ENCODE measurements at places on chromosomes 6 and 20.

DNA sequence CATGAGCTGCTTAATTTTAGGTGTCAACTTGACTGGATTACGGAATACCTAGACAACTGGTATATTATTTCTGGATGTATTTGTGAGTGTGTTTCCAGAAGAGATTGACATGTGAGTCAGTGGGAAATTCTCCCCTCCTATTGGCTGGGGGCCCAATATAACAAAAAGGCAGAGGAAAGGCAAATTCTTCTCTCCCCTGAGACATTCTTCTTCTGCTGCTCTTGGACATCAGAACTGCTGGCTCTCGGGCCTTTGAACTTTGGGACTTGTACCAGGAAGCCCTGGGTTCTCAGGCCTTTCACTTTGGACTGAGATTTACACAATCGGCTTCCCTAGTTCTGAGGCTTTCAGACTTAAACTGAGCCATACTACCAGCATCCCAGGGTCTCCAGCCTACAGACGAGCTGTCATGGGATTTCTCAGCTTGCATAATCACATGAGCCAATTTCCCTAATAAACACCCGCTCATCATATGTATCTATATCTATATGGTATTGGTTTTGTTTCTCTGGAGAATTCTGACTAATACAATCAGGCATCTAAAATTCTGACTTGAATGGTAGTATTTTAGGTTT, 7.6 kb upstream of the BTN3A3 start:
- no peaks in the 10 kb centered on the region for H3K27me3 ChIP-seq
- no peak overlapping the region for H3K4me3 ChIP-seq
- H3K4me1 ChIP-seq = no peaks in the 10 kb centered on the region
- H3K36me3 ChIP-seq = peaks cover 16% of the 10 kb centered on the region
- DNase-seq = no peak
- no peak overlapping the region for H3K27ac ChIP-seq

GRCh38 chr6:54491431-54491830, 183.2 kb downstream of the TINAG start:
- no peak for DNase-seq
- H3K27me3 ChIP-seq = no peaks in the 10 kb centered on the region
- H3K27ac ChIP-seq = no peak overlapping the region
- no peak overlapping the region for H3K4me3 ChIP-seq
- no peaks in the 10 kb centered on the region for H3K4me1 ChIP-seq
- H3K36me3 ChIP-seq = no peaks in the 10 kb centered on the region

DNA sequence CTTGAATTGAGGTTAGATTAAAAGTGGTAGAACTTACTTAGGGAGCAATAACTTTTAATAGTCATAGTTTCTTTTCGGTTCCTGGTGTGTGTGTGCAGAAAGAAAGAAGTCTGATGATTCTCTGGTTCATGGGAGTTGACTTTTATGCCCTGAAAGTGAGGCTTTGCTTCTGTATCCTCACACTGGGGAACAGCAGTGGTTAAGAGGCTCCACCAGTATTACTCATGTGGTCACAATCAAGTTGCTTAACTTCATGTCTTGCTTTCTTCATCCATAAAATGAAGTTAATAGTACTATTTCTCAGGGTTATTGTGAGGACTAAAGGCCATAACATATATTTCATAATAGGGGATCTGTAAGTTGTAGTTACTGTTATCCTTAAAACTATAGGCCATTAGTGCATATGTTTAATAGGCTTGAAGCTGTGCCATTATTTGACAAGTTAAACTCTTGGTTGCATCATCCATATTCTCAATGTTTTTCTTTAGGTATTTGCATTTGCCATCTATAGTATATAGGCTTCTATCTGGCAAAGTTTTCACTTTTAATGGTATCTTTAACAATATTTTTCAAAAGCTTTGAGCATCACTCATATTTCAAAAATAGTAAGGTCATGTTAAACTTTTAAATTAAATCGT, 262.4 kb downstream of the PLCB1 start:
- no peaks in the 10 kb centered on the region for H3K36me3 ChIP-seq
- no peak overlapping the region for H3K4me3 ChIP-seq
- peaks cover 7% of the 10 kb centered on the region for H3K4me1 ChIP-seq
- H3K27ac ChIP-seq = peak overlapping the region; percentile 16
- no peaks in the 10 kb centered on the region for H3K27me3 ChIP-seq

DNA sequence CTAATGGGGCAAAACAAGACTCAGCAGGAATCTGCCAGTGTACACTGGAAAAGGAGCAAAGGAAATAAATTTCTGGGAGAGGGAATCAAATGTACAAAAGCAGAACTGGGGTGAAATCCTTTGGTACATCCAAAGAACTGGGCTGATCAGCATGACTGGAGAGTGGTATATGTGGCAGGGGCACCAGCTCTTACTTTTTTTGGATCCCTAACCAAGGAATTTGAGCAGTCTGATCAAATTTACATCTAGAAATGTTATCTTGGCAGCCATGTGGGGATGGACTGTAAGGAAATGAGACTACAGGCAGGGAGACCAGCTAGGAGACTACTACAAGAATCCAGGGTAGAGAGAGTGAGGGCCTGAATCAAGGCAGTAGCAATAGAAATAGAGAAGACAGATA, 1.2 kb upstream of the ZSCAN31 start:
- DNase-seq = no peak
- peaks cover 2% of the 10 kb centered on the region for H3K4me1 ChIP-seq
- H3K27me3 ChIP-seq = no peaks in the 10 kb centered on the region

DNA sequence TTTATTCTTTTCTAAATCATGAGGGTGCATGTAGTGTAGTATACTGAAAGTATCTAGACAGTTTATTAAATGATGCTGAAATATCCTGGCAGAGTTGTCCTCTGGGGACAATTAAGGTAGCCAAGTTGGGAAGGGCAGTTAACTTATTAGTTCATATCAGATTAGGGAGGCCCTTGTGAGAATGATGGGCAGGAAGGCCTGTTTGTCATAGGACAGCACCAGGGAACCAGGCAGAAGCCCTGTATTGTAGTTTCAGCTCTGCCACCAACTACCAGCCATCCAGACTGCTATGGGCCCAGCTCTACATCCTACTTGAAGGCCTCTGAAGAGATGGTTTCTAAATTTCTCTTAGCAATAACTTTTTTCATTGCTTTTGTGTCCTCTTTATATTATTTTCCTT, 4.0 kb downstream of the MYLIP start:
- H3K4me1 ChIP-seq = peaks cover 60% of the 10 kb centered on the region
- H3K27me3 ChIP-seq = peaks cover 3% of the 10 kb centered on the region
- H3K27ac ChIP-seq = peak overlapping the region; percentile 68
- H3K4me3 ChIP-seq = peak overlapping the region; percentile 45
- peaks cover 17% of the 10 kb centered on the region for H3K36me3 ChIP-seq

- DNase-seq = no peak
- no peak overlapping the region for H3K4me3 ChIP-seq
- peaks cover 90% of the 10 kb centered on the region for H3K27me3 ChIP-seq
- no peak overlapping the region for H3K27ac ChIP-seq
Observed at GRCh38 chr20:56927127-56927526, 298.0 kb downstream of the TFAP2C start.

GRCh38 chr20:50309280-50309763, 118.7 kb downstream of the CEBPB start:
- no peaks in the 10 kb centered on the region for H3K4me1 ChIP-seq
- no peak for DNase-seq
- H3K4me3 ChIP-seq = no peak overlapping the region
- H3K27me3 ChIP-seq = peaks cover 5% of the 10 kb centered on the region
- H3K36me3 ChIP-seq = no peaks in the 10 kb centered on the region

- no peak overlapping the region for H3K27ac ChIP-seq
- peaks cover 20% of the 10 kb centered on the region for H3K36me3 ChIP-seq
- no peak for DNase-seq
- H3K27me3 ChIP-seq = no peaks in the 10 kb centered on the region
- no peak overlapping the region for H3K4me3 ChIP-seq
Observed at GRCh38 chr6:37477656-37478435, 21.8 kb downstream of the CCDC167 start.

- H3K27ac ChIP-seq = no peak overlapping the region
- no peak for DNase-seq
- H3K27me3 ChIP-seq = no peaks in the 10 kb centered on the region
- no peak overlapping the region for H3K4me3 ChIP-seq
- no peaks in the 10 kb centered on the region for H3K36me3 ChIP-seq
- H3K4me1 ChIP-seq = no peaks in the 10 kb centered on the region
Observed at GRCh38 chr20:25125636-25126035, 43.7 kb upstream of the VSX1 start.

GRCh38 chr6:84052204-84052882, 18.8 kb downstream of the MRAP2 start:
- no peaks in the 10 kb centered on the region for H3K27me3 ChIP-seq
- H3K4me1 ChIP-seq = no peaks in the 10 kb centered on the region
- DNase-seq = no peak
- no peaks in the 10 kb centered on the region for H3K36me3 ChIP-seq

- H3K27ac ChIP-seq = no peak overlapping the region
- no peak for DNase-seq
- H3K36me3 ChIP-seq = no peaks in the 10 kb centered on the region
- no peak overlapping the region for H3K4me3 ChIP-seq
Observed at GRCh38 chr6:74366634-74367033, 670.6 kb downstream of the CD109 start.

DNA sequence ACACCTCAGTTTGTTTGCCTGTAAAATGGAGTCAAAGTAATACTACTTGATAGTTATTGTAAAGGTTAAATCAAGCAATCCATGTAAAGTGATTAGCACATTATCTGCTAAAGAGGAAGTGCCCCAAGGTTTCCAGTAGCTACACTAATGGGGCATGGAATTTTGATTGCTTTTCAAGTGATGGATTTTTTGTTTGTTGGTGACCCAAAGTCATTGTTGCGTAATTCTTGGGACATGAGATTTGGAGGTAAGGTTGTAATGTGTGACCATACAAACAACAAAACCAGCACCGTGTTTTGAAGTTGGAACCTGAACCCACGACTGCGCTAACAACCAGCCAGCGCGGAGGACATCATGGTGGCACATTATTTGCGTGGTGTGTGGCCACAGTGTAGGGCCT, 17.2 kb downstream of the SYCP2L start:
- H3K27ac ChIP-seq = no peak overlapping the region
- no peaks in the 10 kb centered on the region for H3K36me3 ChIP-seq
- peaks cover 6% of the 10 kb centered on the region for H3K4me1 ChIP-seq

GRCh38 chr6:84280030-84280429, 52.6 kb upstream of the CEP162 start:
- H3K27ac ChIP-seq = no peak overlapping the region
- H3K4me1 ChIP-seq = no peaks in the 10 kb centered on the region
- no peak overlapping the region for H3K4me3 ChIP-seq
- H3K36me3 ChIP-seq = no peaks in the 10 kb centered on the region
- H3K27me3 ChIP-seq = peaks cover 27% of the 10 kb centered on the region

- no peak for DNase-seq
- no peaks in the 10 kb centered on the region for H3K27me3 ChIP-seq
- H3K4me1 ChIP-seq = peaks cover 3% of the 10 kb centered on the region
Observed at GRCh38 chr6:43093436-43094289, 17.5 kb downstream of the PTK7 start.

GRCh38 chr20:25368976-25369375, 21.7 kb downstream of the ABHD12 start:
- peaks cover 14% of the 10 kb centered on the region for H3K36me3 ChIP-seq
- H3K4me3 ChIP-seq = no peak overlapping the region
- no peaks in the 10 kb centered on the region for H3K27me3 ChIP-seq
- no peak for DNase-seq
- peaks cover 6% of the 10 kb centered on the region for H3K4me1 ChIP-seq

DNA sequence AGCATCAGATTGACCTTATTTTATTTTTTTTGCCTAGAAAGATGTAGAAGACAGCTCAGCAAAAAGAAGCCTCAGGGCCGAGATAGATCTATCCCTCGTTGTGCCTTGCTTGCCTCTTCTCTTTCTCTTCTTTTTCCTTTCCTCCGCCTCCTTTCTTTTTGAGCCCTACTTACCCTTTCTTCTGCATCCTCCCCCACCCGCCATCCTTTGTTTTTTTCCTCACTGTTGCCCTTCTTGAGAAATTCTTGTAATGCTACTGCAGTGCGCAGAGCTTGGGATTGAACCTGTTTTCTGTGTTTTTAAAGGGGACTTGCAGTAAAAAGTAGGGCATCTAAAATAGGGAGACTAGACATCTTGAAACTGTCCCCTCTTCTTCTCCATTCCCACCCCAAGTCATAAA, 18.6 kb downstream of the RALY start:
- no peak overlapping the region for H3K4me3 ChIP-seq
- no peak overlapping the region for H3K27ac ChIP-seq

- no peak overlapping the region for H3K4me3 ChIP-seq
- no peak overlapping the region for H3K27ac ChIP-seq
- no peak for DNase-seq
- H3K27me3 ChIP-seq = no peaks in the 10 kb centered on the region
- no peaks in the 10 kb centered on the region for H3K36me3 ChIP-seq
Observed at GRCh38 chr6:33088258-33088930, 12.6 kb downstream of the HLA-DPB1 start.

DNA sequence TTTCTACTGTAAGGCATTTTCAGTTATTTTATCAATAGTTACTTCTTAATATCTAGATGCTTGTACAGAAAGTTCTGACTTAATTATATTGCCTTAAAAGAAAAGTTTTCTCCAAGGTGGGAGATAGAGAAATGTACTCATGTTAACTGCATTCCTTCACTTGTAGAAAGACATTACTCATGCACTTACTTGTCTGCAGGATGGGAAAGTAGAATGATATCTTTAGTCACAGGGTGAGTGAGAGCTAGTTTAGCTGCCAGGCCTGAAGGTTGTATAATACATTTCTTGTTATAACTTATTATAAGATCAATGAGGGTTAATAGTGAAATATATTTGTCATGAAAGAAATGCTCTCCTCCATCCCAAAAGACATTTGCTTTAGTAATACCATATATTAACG, 92.1 kb downstream of the CRYBG1 start:
- H3K27me3 ChIP-seq = no peaks in the 10 kb centered on the region
- no peaks in the 10 kb centered on the region for H3K36me3 ChIP-seq
- H3K4me3 ChIP-seq = no peak overlapping the region
- no peak for DNase-seq
- H3K27ac ChIP-seq = no peak overlapping the region
- H3K4me1 ChIP-seq = peaks cover 11% of the 10 kb centered on the region

GRCh38 chr6:70150521-70150920, 152.4 kb downstream of the COL9A1 start:
- peaks cover 4% of the 10 kb centered on the region for H3K27me3 ChIP-seq
- no peak overlapping the region for H3K4me3 ChIP-seq
- H3K27ac ChIP-seq = no peak overlapping the region
- no peaks in the 10 kb centered on the region for H3K36me3 ChIP-seq

GRCh38 chr6:9316831-9317230, 881.5 kb upstream of the SLC35B3 start:
- H3K27me3 ChIP-seq = no peaks in the 10 kb centered on the region
- H3K4me3 ChIP-seq = no peak overlapping the region
- no peak overlapping the region for H3K27ac ChIP-seq
- DNase-seq = no peak

- peaks cover 22% of the 10 kb centered on the region for H3K36me3 ChIP-seq
- no peaks in the 10 kb centered on the region for H3K27me3 ChIP-seq
- DNase-seq = peak; percentile 58
Observed at GRCh38 chr20:37990571-37991151, 42.6 kb downstream of the TTI1 start.

DNA sequence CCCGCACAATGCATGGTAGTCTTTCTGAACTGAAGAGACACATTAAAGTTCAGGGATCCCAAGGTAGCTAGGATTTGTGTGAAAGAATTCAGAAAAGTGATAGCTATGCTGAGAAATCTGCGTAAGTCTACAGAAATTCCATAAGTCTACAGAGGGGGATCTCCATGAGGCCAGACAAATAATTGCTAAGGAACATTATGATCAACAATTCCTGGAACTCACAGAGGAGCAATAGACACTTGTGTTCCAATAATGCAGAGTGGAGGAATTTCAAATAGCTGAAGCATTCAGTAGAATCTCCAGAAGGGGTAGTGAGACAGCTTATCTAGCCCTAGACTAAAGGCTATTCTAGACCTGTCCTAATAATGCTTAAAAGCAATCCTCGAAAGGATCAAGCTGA, 315.7 kb upstream of the ECI2 start:
- H3K36me3 ChIP-seq = no peaks in the 10 kb centered on the region
- no peak overlapping the region for H3K4me3 ChIP-seq
- no peak for DNase-seq
- H3K27me3 ChIP-seq = peaks cover 25% of the 10 kb centered on the region
- H3K27ac ChIP-seq = no peak overlapping the region
- H3K4me1 ChIP-seq = no peaks in the 10 kb centered on the region

Measured in activated naive CD8-positive, alpha-beta T cell treated with anti-CD3 and anti-CD28 coated beads for 36 hours (primary cell).